H1 (cell line): ENCODE measurements at places on chromosomes 12 and 14. TPM values are rescaled to one million over a fixed set of nuclear protein-coding genes. Genes with fewer than 3 reads are reported as not detected.

PRH2 gene
- total RNA-seq, result not detected in 2 replicates

RNU4-1 gene
- total RNA-seq, result 1,424 and 1,786 TPM in 2 replicates

GRCh38 chr14:85417396-85417795 is 112.5 kb upstream of the FLRT2 start:
- no peak for DNase-seq

GRCh38 chr14:52318062-52318461 is 4.0 kb downstream of the PTGER2 start:
- no peak for DNase-seq

DNA sequence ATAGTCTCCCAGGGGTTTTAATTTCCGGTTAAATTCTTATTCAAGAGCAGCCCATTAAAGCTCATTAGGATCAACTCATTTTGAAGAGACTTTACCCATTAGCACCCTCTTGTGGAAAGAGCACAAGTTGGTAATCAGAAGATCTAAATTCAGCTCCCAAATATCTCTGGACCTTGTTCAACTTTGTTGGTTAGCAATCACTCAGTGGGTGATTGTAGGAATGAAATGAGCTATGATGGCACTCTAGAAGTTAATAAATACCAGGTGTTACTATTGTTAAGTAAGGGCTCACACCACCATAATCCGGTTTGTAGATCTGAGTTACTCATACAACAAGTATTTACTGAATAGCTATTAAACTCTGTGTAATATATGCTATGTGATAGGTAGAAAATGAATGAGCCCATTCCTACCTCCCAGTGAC is 42.9 kb downstream of the TRIP11 start:
- no peak for DNase-seq

DNA sequence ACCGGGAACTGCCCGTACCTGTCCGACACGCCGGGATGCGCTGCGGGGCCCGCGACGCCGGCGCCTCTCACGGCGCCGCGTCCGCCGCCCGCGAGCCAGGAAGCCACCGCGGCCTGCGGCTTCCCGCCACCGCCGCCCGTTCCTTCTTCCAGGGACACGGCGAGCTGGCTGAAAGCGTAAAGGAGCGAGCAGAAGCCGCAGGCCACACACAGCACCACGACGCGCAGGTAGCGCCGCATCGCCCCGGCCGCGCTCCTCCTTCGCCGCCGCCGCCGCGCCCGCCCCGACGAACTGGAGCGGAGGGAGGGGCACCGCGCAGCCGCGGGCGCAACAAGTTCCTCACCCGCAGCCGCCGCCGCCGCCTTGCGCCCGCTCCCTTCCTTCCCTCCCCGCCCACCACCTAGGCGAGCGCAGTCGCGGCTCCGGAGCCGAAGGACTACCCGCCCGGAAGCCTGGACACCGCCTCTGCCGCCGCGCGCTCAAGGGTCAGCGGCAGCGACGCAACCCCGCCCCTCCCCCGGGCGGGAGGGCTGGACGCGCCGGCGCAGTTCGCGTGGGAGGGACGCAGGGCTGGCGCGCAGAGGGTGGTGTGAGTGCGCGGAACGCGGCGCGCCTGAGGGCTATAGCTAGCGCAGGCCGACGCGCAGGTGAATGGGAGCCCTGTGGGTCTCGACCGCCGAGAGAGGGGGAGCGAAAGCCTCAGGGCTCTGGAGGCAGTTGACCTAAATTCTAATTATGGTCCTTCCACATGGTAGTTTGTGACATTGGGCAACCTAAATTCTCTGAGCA is at the start of gene GXYLT1:
Gene GXYLT1, minus strand, starts transcription at position 467 of the 789 bp plus-strand sequence. Its CDS starts 228 bp downstream, at position 239.
- DNase-seq, result peak; percentile 65

DNA sequence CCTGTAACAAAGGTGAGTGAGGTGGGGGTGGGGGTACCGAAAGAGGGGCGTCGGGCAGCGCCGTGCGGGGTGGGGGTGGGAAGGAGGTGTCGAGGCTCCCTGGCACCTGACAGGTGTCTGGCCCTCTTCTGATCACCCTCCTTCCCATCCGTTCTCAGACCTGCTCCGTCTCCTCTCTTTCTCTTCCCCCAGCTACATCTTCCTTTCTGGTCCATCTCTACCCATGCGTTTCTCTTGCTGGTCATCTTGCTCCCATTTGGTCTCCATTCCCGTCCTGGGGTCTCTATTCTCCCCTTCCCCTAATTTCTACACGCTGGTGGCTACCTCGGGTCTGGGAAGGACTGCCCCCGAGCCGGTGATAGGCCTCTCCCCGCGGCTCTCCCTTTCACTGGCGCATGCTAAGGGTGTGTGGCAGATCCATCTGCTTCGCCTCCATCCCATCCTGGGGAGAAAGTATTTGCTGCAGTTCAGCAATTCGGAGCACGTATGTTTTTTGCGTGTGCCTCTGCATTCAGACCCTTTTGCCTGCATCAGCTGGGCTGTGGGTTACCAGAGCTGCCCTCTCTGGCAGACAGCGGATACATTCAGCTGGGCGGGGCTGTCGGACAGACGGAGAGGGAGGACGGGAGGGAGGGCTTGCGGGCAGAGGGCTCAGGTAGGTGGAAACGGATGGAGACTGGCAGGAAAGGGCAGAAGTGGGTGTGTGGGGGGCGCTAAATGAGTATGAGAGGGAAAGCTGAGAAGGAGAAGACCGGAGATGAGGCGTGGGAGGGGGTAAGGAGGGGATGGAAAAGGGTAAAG is 730 bp downstream of the CLSTN3 start:
- DNase-seq, result no peak
